NCI-H187 (cell line): ENCODE measurements at places on chromosomes 7 and 10.

DNA sequence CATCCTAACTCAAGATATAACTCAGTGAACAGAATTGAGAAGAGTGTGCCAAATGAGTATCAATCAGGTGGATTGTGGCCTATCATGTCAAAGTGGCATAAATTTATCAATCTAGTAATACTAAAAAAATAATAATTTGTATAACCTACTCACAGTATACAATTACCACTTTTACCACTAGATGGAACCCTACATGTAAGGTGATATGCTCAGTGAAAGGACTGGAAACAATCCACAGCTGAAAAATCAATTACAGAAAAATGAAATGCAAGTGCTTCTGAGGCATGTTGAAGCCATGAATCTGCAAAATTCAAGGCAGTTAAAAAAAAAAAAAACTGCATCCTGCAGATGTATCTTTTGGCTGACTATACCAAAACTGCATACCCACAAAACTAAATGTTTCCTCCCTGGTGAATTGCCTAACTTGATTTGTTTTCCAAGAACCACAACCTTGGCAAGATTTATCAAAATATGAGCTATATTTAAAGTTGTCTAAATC lies 13.9 kb downstream of the ARHGAP19 start:
- no peak for DNase-seq

DNA sequence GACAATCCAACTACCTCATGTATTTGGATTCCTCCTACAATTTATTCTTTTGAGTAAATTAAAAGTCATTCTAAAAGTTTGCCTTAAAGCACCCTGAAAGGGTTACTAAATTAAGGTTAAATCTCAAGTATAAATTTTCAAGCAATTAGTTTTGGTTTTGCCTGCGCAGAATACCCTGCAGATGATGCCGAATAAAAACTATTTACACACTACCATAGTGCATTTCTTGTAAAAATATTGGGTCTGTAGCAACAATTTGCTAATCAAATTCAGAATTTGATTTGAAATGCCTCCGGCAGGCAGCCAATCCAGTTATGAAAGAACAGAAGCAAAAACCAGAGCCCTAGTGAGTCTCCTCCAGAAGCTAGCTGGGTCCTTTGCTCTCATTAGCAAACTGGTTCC lies 122.2 kb downstream of the TWIST1 start:
- no peak for DNase-seq

DNA sequence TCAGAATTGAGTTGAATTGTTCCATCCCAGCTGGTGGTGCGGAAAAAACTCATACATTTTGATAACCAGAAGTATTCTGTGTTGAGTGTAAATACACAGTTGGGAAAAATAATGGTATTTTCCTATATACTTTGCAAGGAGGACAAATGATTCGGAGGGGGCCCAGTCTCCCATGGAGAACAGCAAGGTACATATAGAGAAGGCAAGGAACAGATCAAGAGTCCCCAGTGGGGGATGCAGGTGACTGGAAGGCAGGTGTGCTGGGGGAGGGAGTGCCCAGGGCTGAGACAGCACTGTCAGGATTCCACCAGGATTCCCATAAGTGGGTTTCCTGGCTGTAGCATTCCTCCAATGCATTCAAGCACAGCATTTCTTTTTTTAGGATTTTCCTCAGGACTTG lies 10.8 kb upstream of the ADCY1 start:
- DNase-seq = no peak

GRCh38 chr10:96671211-96671890 lies 49.0 kb downstream of the PIK3AP1 start:
- DNase-seq = no peak

DNA sequence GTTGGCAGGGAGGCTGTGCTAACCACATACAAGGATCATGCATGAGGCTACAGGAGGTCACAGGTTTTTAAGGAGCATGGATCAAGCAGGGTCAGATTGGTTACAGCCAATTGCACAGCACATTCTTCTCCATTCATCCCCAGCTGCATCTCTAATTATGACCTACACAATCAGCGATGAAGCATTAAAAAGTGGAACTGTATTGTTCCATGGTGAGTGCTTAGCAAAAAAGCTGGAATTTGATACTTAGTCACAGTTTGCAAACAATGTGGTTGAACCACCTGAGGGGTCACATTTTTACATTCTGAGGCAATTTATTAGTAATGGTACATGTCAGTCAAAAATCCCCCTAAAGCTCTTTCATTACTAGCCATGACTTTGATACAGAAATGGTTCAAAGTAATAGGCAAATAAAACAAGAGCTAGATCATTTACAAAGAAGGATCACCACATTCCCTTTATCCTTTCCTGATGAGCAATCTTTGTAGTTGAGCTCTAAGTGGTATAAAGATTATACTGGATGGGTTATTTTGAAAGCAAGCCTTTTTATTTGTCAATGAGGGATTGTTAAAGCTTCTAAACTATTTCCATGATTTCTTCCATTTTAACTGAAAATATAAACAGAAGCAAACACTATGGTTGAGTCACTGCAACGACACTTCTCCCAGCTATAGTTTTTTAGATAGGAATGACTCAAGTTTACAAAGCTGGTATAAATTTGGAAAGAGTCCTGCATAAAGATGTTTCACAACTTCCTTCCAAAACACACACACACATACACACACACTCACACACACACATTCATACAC lies 217.8 kb upstream of the SEMA3A start:
- DNase-seq = no peak

DNA sequence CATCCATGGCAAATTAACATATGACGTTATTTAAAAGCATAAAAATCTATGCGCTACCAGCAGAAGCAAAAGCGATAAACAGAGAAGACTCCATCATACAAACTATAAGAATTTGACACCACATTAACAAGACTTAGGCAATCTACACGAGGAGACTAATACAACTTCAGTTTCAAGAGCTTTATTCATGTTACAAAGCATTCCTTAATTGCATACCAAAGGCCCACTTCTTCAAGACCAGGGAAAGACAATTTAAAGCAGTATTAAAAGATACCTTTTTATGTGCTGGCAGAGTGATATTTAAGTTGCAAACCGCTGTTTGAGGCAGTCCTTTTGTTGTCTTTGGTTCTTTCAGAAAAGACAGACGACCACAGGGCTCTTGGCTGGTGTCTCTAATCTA lies 176.0 kb upstream of the CCDC6 start:
- DNase-seq = no peak

- no peak for DNase-seq
These were observed 123.6 kb upstream of the GDF10 start for GRCh38 chr10:47176206-47176902.

GRCh38 chr7:15015545-15016314 lies 113.2 kb upstream of the DGKB start:
- DNase-seq = peak; percentile 64

DNA sequence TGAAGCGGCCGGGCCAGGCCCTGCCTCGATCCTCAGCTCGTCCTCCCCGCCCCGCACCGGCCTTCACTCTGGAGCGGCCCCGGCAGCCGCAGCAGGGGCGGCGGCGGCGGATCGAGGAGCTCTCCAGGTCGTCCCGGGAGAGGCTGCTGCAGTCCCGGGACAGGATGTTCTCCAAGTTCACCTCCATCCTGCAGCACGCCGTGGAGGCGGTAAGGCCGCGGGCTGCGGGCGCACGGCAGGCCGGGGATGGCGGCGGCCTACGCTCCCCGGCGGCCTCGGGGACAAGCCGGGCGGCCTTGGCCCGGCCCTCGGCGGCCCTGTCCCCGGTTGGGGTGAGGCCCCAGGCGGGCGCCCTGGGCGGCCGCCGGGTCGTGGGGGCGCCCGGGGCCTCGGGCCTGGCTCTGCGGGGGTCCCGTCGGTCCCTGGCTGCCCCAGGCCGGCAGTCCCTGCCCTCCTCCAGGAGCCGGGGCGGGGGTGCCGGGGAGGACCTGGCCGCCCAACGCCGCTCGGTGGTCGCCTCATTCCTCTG lies 399 bp downstream of the FHIP2A start:
- DNase-seq = no peak

DNA sequence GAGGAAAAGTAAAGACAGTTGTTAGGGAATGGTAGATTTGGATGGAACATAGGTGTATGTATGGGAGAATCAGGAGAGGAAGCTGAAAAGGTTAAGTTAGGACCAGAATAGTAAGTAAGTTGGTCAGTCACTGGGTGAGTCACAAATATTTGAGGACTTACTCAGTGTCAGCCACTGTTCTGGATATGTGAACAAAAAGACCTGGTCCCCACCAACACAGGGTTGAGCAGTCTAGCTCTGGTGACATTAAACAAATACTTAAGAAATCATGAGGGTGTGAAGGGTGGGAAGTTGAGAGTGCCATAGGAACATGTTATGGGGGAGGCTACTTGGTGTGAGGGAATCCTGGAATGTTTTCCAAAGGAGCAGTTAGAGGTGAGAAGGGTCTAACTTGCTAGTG lies 246.9 kb downstream of the PTEN start:
- DNase-seq = no peak

- DNase-seq = no peak
These were observed 228.5 kb downstream of the CDK14 start for GRCh38 chr7:90824386-90825307.

- DNase-seq = no peak
These were observed 193.8 kb downstream of the THSD7A start for GRCh38 chr7:11638011-11638774.

DNA sequence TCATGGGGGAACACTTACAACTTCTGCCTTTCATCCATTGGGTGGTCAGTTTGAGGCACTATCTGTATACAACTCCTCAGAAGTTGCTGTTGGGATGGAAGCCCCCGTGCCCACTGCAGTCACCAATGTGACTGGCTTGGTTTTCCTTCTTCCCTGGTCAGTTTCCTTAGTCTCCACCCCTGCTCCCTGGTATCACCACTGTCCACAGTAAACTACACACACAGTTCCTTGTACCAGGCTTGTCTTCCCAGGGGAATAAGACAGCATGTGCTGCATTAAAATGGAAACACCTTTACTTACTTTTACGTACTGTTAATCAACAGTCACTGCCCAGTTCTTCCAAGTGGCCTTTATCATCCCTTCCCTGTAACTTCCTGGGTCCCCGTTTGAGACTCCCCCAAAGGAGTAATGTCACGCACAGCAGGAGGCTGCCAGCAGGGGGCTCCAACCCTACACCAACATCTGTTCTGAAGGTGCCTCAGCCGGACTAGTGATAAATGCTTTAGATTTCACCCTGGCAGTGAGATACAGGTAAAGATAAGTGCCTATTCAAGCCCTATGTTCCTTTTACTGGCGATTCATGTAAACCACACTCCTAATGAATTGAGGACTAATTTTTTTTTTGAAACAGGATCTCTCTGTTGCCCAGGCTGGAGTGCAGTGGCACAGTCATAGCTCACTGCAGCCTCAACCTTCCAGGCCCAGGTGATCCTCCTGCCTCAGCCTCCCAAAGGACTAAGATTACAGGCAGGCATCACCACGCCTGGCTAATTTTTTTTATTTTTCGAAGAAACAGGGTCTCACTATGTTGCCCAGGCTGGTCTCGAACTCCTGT lies 45.3 kb upstream of the PIK3AP1 start:
- DNase-seq = no peak

GRCh38 chr7:140122965-140123364 lies 53.8 kb downstream of the KDM7A start:
- DNase-seq = no peak

GRCh38 chr10:5659702-5660528 lies 6.5 kb downstream of the ASB13 start:
- no peak for DNase-seq

DNA sequence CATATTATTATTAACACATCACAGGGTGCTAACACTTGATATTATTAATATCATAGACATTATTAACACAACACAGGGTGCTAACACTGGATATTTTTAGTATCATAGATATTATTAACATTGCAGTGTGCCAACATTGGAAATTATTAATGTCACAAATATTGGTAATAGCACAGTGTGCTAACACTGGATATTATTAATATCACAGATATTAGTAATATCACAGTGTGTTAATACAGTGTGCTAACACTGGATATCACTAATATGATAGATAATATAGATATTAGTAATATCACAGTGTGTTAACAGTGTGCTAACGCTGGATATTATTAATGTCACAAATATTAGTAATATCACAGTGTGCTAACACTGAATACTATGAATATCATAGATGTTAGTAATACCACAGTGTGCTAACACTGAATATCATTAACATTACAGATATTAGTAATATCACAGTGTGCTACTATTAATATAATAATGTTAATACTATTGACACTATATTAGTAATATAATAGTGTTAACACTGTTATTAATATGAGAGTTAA lies 1.6 kb upstream of the TMEM225B start:
- DNase-seq = no peak

DNA sequence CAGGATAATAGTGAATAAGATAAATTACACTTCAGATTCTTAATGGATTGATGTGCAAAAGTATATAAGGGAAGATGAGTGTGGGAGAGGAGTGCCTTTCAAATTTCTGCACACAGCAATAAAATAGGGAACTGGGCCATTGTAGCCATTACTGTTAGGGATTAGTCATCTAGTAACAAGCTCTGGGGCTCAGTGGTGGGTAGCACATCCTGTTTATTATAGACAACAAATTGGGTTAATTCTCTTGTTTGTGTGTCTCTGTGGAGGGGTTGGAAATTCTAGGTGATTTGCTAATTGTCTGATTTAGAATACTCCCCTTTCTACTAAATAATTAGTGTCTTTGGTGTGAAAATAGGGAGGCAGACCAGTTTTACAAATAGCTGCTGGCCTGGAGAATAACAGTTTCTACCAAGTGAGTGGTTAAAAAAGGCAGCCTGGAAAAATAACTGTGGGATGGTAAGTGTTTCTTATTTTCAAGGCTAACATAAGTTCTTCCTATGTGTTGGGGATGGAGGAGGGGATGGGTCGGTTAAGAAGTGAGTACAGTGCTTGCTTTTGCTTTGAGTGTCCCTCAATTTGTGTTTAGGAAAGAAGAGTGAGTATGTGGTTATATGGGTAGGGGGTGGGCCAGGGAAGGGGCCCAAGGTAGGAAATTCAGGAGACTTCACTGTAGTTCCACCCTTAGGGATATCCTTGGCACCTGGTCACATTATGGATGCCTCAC lies 43.3 kb upstream of the TMEM248 start:
- no peak for DNase-seq

GRCh38 chr7:108603656-108604306 lies 34.1 kb downstream of the DNAJB9 start:
- DNase-seq = no peak

DNA sequence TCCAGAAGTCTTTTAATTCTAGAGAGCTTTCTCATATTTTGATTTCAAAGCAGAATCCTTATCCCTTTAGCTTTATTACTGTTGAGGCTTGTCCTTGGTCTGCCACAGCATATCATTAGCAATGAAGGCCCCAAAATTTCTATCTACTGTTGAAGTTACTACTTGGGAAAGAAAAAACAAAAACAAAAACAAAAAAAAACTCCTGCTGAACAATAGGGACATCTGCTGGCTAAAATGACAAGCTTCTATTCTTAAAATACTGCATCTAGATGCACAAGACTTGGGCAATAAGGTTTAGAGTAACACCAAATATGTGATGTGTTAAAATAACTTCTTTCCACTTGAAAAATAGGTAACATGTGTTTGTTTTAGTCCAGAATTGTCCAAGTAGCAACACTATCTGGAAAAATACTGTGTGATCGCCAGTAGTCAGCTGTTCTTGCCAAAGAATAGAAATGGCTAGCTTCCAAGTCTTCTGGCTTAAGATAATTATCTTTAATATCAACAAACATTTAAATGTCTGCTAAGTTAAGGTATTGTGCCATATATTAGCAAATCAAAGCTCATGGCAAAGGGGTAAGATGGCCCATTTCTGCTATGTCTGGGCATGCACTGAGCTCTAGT lies 3.8 kb upstream of the DMTF1 start:
- DNase-seq = no peak
